Activated T-cell treated with anti-CD3 and anti-CD28 coated beads, Interleukin-2, amount 50 U/mL, for 72 hours (primary cell): ENCODE measurements at places on chromosomes 1 and 21. TPM values are rescaled to one million over a fixed set of nuclear protein-coding genes. Genes with fewer than 3 reads are reported as not detected.
A peak's percentile ranks its signal among the peaks of the same experiment; 100 is the strongest.

GRCh38 chr1:28087614-28088167 lies 719 bp downstream of the EYA3 start:
- peak; percentile 33 for DNase-seq
- H3K4me1 ChIP-seq: peaks cover 40% of the 10 kb centered on the region
- peak overlapping the region; percentile 94 for H3K4me3 ChIP-seq
- peaks cover 1% of the 10 kb centered on the region for H3K36me3 ChIP-seq
- peak overlapping the region; percentile 89 for H3K27ac ChIP-seq
- H3K27me3 ChIP-seq: peaks cover 3% of the 10 kb centered on the region

GRCh38 chr1:1785666-1786065 lies 7.4 kb upstream of the NADK start:
- DNase-seq: no peak
- H3K4me3 ChIP-seq: no peak overlapping the region

DNA sequence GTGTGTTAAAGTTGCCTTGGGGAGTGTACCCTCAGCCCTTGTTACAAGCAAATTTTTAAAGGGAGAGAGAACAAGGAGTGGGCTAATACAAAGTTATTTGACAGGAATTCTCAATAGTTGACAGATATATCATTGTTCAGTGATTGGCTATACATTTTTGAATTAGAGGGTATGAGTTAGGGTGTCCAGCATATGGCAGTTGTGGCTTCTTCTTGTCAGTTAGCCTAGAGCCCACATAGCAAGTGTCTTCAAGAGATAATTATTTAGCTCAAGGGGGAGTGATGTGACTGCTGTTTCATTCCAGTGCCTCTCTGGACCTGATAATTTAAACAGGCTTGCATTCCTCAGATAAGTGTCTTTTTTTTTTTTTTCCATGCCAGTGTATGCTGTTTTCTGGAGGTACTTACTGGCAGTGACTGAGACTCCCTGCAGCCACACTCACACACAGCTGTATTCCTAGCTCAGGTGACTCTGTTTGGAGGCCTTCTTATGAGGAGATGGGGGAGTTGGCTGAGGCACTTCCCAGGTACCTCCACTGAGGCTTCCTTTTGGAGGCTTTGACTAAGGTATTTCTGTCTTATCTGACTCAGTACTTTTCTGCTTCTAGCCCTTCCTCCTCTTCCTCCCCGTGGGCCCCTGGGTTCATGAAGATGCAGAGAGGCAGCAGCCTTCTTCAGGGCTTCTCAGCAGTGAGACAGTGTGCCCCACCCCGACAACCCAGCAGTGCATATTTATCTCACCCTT lies 32.3 kb downstream of the IVNS1ABP start:
- no peak overlapping the region for H3K4me3 ChIP-seq
- H3K27ac ChIP-seq: peak overlapping the region; percentile 78
- no peak for DNase-seq
- peaks cover 41% of the 10 kb centered on the region for H3K4me1 ChIP-seq

DNA sequence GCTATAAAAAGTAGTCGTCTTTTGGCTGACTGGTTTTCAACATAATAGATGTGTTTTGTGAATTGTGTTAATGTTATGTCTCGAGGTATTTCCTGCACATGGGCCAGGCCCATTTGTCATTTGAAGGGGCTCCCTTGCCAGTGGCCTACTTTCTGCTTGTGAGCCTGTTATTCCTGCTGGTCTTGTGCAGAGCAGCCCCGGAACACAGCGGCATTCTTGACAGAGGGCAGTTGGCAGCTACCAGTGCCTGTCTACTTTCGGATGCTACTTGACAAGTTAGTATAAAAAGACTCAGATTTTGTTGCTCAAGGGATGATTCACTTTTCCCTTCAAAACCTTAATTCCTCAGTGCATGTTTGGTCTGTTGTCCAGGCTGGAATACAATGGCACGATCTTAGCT lies 28.5 kb downstream of the PGM1 start:
- no peaks in the 10 kb centered on the region for H3K36me3 ChIP-seq
- H3K4me1 ChIP-seq: peaks cover 5% of the 10 kb centered on the region
- no peak for DNase-seq
- no peaks in the 10 kb centered on the region for H3K27me3 ChIP-seq

DNA sequence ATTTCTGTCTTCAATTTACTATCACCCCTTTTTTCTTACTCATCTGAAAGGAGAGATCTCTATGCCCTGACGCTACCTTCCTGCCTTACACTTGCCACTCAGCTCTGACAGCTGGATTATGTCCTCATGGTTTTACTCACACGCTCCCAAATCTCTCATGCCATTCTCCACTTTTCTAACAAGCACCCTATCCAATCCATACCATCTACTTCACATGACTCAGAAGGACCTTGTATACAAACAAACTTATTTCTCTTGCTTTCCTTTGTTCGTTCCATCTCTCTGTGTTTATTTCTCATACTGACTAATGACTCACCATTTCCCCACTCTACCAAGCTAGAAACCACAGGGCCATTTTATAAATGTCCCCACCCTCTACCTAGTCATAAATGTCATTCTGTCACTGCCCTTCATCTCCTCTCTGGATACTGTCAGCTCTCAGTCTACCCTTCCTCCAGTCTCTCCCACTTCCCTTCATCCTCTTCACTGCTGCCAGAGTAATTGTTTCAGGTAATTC lies 87.3 kb downstream of the USP24 start:
- H3K27me3 ChIP-seq: no peaks in the 10 kb centered on the region
- H3K27ac ChIP-seq: peak overlapping the region; percentile 74
- H3K4me1 ChIP-seq: peaks cover 30% of the 10 kb centered on the region
- DNase-seq: peak; percentile 48
- H3K4me3 ChIP-seq: peak overlapping the region; percentile 3

DNA sequence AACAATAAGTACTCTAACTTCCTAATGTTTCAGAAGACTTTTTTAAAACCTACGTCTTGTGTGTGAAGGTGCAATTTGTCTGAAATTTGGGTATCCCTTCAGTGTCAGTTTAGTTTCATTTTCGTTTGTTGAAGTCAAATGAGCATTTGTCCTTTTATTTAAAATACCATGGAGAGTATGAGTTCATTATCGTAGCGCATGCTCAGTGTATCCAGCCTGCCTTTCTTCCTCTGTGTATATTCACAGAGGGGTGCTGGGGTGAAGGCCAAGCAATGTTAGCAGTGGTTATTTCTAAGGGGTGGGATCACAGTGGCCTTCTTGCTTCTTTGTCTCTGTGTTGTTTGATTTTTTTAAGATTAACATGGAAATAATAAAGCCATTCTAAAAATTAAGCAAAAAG lies 43.2 kb downstream of the CNN3 start:
- peak; percentile 17 for DNase-seq
- H3K36me3 ChIP-seq: no peaks in the 10 kb centered on the region
- peak overlapping the region; percentile 37 for H3K4me3 ChIP-seq
- peak overlapping the region; percentile 35 for H3K27ac ChIP-seq

GRCh38 chr1:105416261-105416660 lies 1640.2 kb upstream of the PRMT6 start:
- no peaks in the 10 kb centered on the region for H3K27me3 ChIP-seq
- H3K4me3 ChIP-seq: no peak overlapping the region
- no peak overlapping the region for H3K27ac ChIP-seq
- DNase-seq: no peak
- H3K36me3 ChIP-seq: peaks cover 2% of the 10 kb centered on the region

DNA sequence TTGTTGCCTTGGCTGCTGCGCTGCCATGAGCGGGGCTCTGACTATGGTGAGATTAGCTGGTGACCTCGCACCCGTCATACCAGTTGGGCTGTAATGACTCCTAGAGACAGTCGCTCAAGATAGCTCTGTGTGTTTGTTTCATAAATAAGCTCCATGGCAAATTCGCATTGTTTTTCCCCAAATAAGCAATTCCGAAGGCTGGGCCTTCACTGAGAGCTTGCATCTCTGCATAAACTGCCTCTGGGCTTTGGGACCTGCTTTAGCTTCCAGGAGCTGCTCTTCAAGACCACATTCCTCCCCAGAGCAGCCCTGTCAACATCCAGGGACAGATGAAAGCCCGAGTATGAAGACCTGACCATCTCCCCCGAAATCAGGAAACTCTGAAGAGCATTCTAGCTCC lies 40.7 kb upstream of the SCCPDH start:
- no peak overlapping the region for H3K4me3 ChIP-seq
- no peak for DNase-seq
- no peaks in the 10 kb centered on the region for H3K27me3 ChIP-seq
- no peaks in the 10 kb centered on the region for H3K4me1 ChIP-seq
- no peaks in the 10 kb centered on the region for H3K36me3 ChIP-seq

DNA sequence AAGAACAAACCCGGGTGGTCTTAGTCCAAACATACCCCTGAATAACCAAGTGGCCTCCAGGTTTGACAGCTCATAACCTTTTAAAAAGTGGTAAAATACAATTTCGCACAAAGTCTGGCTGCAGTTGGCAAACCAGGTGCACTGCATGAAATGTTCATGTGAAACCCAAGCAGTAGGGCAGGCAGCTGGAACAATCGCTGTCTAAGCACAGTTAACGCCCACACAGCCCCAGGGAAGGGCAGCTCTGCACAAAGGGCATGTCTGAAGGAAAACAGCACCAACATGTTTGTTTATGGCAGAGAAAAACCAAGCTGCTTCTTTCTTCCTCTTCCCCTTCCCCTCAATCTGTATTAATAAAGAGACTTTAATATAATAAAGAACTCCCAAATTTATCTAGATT lies 49.5 kb downstream of the KIAA1614 start:
- H3K4me1 ChIP-seq: peaks cover 8% of the 10 kb centered on the region
- DNase-seq: no peak
- H3K27me3 ChIP-seq: no peaks in the 10 kb centered on the region
- H3K27ac ChIP-seq: no peak overlapping the region
- H3K4me3 ChIP-seq: no peak overlapping the region

GRCh38 chr1:174713796-174714195 lies 266.0 kb downstream of the GPR52 start:
- H3K27me3 ChIP-seq: no peaks in the 10 kb centered on the region
- DNase-seq: no peak
- H3K4me1 ChIP-seq: no peaks in the 10 kb centered on the region
- H3K27ac ChIP-seq: no peak overlapping the region
- no peak overlapping the region for H3K4me3 ChIP-seq
- no peaks in the 10 kb centered on the region for H3K36me3 ChIP-seq

DNA sequence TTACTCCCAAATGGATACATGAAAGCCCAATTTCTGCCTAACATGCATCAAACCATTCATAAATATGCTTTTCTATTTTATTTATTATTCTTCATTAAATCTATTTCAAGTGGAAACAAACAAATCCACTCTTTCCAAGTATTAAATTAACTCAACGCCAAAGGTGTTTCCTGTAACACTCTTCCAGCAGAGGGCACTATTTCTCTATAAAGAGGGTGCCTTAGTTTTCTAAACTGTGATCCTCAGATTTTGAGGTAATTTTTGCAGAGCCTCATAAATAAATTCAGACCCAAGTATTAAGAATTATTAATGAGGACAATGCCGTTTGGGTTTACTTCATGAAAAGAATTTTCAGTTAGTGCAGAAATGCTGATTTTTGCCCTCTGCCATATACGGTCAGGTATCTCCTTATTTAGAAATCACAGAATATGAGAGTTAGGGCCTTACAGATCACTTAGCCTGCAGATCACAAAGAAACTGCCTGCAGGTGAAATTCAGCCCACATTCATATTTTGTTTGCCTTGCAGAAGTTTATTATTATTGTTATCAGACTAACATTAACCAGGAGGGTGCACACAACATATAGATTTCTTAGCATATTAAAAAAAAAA lies 40.1 kb upstream of the MYSM1 start:
- H3K27me3 ChIP-seq: no peaks in the 10 kb centered on the region
- no peaks in the 10 kb centered on the region for H3K36me3 ChIP-seq
- no peaks in the 10 kb centered on the region for H3K4me1 ChIP-seq
- DNase-seq: no peak
- no peak overlapping the region for H3K27ac ChIP-seq

The FCMR gene
- 50.3 TPM for total RNA-seq

The ABCG1 gene
- 53.1 TPM for total RNA-seq

The SMIM1 gene
- total RNA-seq: 2.5 TPM

The MYBPH gene
- total RNA-seq: not detected

The PRDM16 gene
- total RNA-seq: 1.7 TPM

The NDUFS2 gene
- 108 TPM for total RNA-seq

The CD48 gene
- total RNA-seq: 215 TPM

The SLC5A3 gene
- total RNA-seq: 37.6 TPM

The CD55 gene
- total RNA-seq: 137 TPM

The CACNA1S gene
- total RNA-seq: not detected

The URB1 gene
- total RNA-seq: 16.7 TPM
